ENCODE measurements at places on chromosomes 12 and 14.

GRCh38 chr14:69696633-69697557, 70.0 kb upstream of the SRSF5 start:
- no peak for DNase-seq

GRCh38 chr14:29896354-29896821, 31.3 kb downstream of the PRKD1 start:
- no peak for DNase-seq

GRCh38 chr12:31890295-31891285, 68.6 kb upstream of the RESF1 start:
- no peak for DNase-seq

- no peak for DNase-seq
These were observed 41.4 kb upstream of the NINJ2 start for GRCh38 chr12:704516-705242.

GRCh38 chr14:87252103-87252502, 740.9 kb downstream of the GALC start:
- no peak for DNase-seq

GRCh38 chr12:50776749-50777728, 13.1 kb downstream of the ATF1 start:
- DNase-seq: no peak

- DNase-seq: no peak
These were observed 305.6 kb downstream of the RPAP3 start for GRCh38 chr12:47400266-47400665.

DNA sequence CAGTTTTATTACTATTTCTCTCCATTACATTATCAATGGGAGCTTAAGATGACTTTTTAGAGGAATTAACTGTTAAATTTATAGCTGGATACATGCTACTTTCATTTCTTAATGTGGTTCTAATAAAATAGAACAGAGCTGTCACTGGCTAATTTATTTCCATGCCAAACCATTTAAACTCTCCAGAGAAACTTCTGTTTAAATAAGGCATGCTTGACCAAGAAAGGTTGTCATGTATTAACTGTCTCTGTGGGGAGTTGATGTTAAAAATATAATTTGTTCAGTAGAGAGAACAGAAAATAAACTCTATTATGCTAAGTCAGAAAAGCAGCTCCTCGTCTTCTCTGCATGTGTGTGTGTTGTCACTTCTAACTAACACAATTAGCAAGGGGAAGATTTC, 447.4 kb downstream of the SLC16A7 start:
- no peak for DNase-seq

DNA sequence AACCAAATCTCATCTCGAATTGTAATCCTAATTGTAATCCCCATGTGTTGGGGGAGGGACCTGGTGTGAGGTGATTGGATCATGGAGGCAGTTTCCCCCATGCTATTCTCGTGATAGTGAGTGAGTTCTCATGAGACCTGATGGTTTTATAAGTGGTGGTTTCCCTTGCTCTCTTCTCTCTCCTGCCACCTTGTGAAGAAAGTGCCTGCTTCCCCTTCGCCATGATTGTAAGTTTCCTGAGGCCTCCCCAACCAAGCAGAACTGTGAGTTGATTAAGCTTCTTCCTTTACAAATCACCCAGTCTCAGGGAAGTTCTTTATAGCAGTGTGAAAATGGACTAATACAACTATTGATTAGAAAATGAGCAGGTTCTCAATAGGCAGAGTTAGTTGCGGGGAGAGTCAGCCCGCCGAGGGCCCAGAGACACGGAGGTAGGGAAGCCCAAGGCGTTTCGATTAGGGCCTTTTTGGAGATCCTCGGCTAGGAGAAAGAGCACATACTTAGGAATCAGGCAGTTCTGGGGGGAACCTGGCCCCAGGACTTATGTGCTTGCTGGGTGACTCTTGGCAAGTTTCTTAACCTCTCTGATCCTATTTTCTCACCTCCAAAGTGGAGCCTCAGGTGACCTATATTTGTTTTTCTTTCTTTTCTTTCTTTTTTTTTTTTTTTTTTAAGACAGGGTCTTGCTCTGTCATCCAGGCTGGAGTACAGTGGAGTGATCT, 65.7 kb downstream of the MVK start:
- DNase-seq: no peak

DNA sequence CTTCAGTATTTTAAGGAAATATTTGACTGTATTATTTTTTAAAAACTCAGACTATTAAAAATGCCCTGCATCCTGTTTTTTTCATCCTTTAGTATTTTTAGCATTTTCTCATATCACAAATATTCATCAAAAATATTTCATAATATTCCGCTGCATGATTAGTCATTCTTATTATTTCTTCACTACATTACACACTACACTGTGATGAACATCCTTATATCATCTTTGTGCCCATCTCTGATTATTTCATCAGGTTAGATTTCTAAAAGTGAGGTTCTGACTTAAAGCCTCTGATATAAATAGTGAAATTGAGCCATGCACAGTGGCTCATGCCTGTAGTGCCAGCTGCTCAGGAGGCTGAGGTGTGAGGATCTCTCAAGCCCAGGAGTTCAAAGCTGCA, 8.1 kb downstream of the COCH start:
- peak; percentile 45 for DNase-seq

DNA sequence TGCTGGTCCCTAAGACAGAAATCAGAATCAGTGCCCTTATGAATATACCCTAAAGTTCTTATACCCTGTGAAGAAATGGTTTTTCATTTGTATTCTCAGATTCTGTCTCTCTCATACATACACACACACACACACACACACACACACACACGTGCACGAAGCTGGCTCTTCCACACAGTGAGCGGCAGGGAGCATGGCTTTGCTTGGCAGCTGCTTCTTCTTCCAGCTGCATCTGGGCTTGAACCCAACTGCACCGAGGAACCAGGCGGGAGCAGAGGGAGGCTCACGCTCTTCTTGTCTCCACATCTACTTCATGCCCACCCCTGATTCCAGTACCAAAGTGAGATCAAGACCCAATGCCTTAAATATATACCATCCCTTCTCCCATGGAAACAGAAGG, 19.4 kb downstream of the GRIN2B start:
- DNase-seq: no peak

DNA sequence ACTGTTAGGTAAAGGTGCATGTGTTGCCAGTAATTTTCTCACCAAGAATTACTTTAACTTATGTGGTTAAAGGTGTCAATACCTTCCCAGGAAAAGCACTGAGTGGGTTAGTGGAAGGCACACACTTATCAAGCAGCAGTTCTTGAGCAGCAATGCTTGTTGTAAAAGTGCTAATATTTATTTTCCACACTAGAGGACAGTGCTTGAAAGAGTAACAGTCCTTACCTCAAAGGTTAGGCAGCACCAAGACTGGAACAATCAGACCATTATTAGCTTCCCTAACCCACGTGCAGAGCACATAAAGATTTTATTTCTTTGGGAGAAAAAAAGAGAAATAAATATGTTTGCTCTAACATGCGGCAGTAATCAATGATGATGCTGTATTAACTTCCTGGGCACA, 48.8 kb upstream of the KRR1 start:
- peak; percentile 25 for DNase-seq

- DNase-seq: no peak
These were observed 908.1 kb upstream of the TMEM132C start for GRCh38 chr12:127358888-127359287.

DNA sequence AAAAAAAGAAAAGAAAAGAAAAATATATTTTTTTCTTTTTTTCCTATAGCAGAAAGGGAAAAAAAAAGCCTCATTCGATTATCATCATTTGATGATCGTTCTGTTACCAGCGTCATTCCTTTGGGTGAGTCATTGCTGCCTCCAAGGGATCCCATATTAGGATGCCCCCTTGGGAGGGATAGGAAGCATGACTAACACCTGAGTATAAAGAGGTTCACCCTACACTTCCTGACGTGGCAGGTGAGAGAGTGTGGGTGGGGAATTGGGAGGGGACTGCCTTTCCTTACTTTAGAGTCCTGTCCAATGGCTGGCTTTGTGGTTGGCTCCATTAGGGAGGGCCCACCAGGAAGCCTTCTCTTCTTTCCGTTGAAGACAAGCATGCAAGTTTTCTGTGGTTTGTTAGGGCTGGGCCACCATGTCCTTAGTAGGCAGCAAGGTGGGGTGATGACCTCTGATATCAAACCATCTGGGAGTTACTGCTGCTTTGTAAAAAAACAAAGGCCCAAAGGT, 56.1 kb upstream of the FUT8 start:
- DNase-seq: peak; percentile 99

GRCh38 chr12:116247377-116247776, 30.1 kb downstream of the MED13L start:
- DNase-seq: no peak

- no peak for DNase-seq
These were observed 23.7 kb downstream of the CEP170B start for GRCh38 chr14:104888489-104889374.

GRCh38 chr14:94346841-94347240, 23.7 kb upstream of the SERPINA6 start:
- DNase-seq: no peak

DNA sequence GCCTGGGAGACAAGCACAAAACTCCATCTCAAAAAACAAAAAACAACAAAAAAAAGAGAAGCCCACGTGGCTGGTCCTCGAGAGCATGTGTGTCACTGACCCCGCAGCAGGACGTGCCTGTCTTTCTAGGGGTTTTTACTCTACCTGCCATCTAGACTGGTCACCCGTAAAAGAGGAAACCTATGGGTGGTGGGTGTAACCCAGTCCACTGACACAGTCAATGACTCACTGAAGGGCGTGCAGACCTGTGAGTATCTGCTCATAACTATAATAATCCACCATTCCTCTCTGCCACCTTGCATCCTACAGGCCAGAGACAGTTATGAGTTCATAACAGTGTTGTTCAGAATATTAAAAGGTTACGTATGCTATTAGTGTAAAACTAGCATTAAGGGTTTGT, 4.6 kb downstream of the GOLGA3 start:
- DNase-seq: no peak
